ENCODE measurements at places on chromosomes 6 and 20.
A peak's percentile ranks its signal among the peaks of the same experiment; 100 is the strongest.

DNA sequence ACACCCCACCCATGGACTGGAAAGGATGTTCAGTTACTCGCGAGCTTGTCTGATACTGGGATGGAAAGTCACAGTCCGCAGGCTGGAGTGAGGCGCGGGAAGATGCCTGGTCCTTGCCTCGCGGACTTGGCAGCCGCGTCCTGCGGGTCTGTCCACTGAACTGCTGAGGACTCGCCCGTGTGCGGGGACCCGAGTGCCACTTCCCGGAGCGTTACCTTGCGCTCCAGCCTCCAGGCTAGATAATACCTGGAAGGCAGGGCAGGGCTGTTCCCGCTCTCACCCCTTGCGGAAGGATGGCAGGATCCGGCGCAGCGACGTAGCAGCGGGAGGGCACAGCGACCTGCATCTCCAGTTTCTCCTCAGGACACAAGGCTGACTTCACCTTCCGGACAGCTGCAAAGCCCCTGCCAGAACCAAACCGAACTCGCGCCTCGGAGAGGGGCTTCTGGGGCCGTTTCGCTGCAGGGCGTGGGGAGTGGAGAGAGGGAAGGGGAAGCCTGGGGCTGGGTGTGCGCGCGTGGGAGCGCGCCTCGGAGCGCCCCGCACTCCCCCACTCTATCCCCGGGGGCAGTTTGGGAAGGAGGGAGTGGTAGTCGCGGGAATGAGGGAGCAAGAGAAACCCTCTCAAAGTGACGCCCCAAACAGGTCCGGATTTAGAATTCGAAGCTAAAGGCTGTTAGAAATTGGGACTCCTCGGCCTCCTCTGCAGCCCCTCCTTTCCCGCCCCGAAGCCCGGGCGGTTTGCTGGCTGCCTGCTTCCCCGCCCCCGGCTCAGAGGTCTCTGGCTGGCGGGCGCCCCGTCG, at the start of gene KCNQ5:
Gene KCNQ5, plus strand, starts transcription at position 774 of the 803 bp plus-strand sequence.
- DNase-seq = no peak

DNA sequence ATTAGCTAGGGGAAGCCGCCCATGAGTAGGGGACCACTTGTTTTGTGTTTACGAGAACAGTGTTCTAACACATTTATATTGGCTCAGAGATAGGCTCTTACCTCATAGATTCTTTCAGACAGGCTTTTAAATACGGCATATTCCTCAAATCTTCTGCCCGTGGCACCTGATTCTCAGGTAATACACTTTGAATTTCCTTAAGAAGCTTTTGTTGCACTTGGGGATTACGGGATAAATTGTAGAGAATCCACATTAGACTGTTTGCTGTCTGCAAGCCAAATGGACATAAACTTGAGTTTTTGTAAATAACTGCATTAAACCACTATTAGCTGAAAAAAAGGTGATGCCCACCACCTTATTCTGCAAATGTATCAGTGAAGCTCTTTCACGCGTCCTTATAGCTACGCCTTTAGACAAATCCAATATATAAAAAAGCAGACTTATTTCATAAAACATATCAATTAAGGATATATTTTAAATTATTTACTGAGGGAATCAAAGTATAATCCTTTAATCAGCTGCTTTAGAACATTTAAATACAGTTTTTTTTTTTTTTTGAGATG, 14.8 kb downstream of the CYP24A1 start:
- no peak for DNase-seq

DNA sequence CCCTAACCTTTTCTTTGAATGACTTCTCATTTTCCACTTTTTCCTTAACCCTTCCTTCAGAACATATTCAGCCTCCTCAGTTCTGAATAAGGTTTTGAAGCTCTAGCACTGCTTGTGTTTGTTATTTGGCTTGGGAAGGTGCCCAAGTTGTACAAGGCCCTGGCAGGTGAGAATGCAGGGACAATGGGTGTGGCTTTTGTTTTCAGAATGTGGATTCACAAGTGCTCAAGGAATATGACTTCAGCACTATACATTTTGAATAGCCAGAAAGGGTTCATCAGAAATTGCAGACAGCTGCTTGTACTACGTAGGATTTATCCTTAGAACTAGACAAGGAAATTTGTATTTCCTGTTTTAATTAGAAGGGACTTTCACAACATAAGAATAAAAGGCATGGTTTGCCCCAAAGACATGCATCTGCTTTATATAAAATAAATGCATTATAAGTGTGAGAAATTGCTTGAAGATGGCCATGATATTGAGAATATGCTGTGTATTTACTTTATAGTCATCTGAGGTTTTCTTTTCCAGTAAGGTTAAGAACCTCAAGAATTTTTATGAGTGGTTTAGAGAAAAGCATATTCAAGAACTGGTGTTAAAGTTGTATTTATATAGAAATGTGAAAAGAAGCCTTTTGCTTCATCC, 29.3 kb upstream of the PRDM1 start:
- DNase-seq = no peak

- peak; percentile 93 for DNase-seq
These were observed 65.4 kb upstream of the FBXL4 start for GRCh38 chr6:99013145-99013544.

GRCh38 chr20:24836041-24836533, 113.0 kb upstream of the CST7 start:
- DNase-seq = no peak

- no peak for DNase-seq
These were observed 428.6 kb downstream of the HACE1 start for GRCh38 chr6:104431096-104431495.

DNA sequence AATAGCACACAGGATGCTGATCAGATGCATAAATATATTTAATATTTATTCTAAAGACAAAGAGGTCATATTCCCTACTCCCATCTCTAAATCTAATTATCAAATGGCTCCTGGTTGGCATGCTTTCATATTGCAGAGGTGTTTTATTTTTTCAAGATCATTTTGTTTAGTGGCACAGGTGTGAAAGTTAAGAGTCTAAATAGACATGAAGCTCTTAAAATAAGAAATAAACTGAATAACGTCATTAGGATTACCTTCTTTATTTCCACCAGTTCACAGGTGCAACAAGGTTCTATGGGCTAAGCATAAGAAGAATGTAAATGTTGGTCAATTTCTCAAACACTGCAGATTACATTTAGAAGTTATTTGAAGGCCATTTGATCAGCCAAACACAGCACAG, 7.1 kb upstream of the CYP24A1 start:
- DNase-seq = no peak

GRCh38 chr6:11224252-11224965, 8.1 kb downstream of the NEDD9 start:
- peak; percentile 27 for DNase-seq

GRCh38 chr6:55870181-55870813, 5.1 kb downstream of the BMP5 start:
- DNase-seq = no peak

- DNase-seq = no peak
These were observed 2.4 kb upstream of the PPP1R14C start for GRCh38 chr6:150140236-150140969.

DNA sequence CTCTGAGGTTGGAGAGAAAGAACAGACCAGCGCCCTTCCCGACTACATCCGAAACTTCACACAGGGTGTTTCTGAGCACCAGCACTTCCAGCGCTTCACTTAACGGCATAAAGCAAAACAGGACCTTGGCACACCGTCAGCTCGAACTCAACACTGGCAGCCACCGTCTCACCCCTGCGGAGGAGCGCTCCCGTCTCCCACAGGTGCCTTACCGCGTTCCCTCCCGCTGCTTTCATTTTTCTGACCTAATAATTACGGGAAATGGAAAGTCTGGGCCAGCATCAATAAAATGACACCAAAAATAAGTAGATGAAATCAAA, 37.7 kb upstream of the SYNJ2 start:
- no peak for DNase-seq

DNA sequence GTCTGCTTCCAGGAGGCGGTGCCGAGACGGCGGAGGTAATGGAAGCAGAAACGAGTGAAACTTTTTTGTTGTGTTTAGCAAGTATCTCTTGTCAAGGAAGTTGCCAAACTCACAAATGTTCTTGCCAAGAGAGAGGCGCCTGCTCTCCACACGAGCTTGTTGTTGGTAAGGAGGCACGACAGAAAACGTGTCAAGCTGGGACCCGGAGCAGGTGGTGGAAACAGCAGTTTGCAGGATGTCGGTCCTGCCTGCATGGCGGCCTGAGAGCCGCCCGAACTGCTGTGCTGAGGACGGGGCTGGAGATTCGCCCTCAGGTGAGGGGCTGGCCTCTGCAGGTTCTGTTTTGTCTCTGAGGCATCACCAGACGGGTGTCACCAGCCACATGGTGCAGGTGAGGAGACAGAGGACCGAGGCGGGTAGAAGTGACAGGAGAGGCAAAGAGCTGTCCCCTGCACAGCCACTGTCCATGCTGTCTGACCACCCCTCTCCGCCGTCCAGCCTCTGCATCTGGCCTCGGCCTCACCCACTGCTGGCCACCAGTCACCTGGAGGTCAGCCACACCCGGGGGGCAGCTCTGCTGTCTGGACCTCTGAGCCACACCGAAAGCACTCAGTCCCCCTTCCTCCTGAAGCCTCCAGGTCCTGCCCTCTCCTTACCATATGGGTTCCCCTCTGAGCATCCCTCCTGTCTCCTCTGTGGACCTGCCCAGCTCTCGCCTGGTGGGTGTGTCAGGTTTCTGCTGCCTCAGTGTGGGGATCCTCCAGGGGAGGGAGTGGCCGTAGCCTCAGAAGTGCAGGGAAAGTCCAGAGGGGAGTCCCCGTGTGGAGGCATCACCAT, 261.5 kb downstream of the TAF4 start:
- DNase-seq = peak; percentile 10

DNA sequence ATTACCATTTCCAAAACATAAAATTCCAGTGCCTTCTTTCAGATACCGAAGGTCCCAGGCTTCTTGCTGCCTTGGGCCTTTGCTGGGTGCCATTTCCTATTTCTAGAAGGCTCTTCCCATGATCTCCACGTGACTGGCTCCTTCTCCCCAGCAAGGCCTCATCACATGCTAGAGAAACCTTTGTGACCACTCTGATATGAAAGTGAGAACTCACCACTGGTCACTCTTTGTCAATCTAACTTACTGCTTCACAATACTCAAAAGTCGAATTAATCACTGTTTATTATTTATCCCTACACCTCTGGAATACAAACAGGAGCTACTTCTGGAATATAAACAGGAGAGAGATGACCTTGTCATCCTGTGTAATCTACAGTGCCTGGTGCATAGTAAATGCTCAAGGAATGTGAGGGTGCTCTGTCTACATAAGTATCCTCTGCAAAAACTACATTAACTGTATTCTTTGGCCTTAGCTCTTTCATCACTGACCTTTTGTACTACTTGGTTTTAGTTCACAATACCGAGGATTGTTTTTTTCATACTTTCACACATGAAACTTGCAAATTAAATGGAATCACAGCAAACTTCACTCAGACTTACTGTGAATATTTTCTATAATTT, 1.6 kb downstream of the STX7 start:
- peak; percentile 28 for DNase-seq

- peak; percentile 38 for DNase-seq
These were observed 133.6 kb downstream of the ALDH8A1 start for GRCh38 chr6:134816300-134816699.

- DNase-seq = no peak
These were observed 70.5 kb upstream of the HMGN3 start for GRCh38 chr6:79305020-79305419.

GRCh38 chr6:137766596-137767370, 100.3 kb upstream of the TNFAIP3 start:
- no peak for DNase-seq

GRCh38 chr20:59157961-59158541, 5.6 kb upstream of the ZNF831 start:
- no peak for DNase-seq
